ENCODE measurements at places on chromosomes 1 and 21.

GRCh38 chr1:212518188-212519054, 85.7 kb downstream of the NENF start:
- DNase-seq: peak; percentile 54

DNA sequence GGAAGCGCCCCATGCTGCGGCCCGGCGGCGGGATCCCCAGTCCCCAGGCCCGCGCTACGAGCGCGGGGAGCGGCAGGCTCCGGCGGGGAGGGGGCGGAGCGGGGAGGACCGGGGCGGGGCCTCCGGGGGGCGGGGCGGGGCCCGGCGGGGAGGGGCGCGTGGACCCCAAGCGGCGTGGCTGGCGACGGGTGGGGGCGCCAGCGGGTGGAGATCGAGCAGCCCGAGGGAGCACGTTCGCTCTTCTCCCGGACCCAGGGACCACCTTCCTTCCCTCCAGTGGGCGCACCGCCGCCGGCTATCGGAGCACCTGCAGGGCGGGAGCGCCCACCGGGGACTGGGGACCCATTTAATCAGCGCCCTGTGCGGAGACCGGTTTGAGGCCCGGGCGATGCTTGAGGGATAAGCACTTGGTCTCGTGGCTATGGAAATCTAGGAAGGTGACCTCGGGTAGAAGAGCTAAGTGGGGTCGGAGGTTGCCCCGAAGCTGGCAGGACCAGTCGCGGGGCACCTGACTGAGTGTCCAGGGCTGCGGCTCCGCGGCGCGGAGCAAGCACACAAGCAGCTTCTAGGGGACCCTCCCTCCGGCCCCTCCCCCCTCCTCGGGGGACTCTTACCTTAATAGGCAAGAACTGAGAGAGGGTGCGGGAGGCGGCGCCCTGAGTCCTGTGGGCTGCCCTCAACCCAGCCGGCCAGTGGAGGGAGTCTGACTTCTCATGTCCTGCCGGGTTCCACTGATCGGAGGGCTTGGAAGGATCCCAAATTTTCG, at the start of gene TSPAN2:
TSS of gene TSPAN2 (minus strand) at position 84 of the 766 bp plus-strand sequence. CDS start at position 13, 71 bp downstream.
- no peak for DNase-seq

DNA sequence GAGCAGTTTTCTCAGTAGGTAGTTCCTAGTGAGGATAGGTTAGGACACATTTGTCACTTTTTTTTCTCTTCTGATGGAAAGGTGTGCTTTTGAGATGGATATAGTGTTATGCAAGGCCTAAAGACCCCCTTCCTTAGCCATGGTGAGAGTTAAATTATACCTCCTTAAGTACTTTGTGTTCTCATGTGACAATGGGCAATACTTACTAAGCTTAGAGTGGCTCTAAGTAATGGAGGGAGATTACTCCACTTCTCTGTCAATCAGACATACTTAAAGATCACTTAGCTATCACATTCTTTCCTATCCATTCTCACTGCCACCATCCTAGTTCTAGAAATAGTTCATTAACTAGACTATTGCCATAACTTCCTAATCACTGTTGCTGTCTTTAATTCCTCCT, 265.6 kb downstream of the PBX1 start:
- no peak for DNase-seq

GRCh38 chr1:6612641-6613360, 730 bp upstream of the PHF13 start:
- no peak for DNase-seq

DNA sequence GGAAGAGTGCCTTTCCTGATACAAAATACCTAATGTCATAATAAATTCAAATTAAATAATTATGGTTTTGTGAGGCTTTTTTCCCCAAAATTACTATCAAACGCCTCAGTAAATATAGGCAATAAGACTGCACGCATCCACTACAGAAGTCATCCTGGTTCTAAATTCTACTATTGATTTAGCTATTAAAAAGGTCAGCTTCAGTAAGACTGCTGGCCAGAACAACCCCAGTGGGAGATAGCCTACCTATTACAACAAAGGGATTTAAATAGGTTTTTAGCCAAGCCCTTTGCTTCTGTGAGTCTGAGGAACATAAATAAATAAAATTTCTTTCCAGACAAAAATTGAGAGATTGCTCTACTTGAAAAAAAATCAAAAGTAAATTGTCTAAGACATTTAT, 132.1 kb downstream of the PLPPR4 start:
- DNase-seq: no peak

DNA sequence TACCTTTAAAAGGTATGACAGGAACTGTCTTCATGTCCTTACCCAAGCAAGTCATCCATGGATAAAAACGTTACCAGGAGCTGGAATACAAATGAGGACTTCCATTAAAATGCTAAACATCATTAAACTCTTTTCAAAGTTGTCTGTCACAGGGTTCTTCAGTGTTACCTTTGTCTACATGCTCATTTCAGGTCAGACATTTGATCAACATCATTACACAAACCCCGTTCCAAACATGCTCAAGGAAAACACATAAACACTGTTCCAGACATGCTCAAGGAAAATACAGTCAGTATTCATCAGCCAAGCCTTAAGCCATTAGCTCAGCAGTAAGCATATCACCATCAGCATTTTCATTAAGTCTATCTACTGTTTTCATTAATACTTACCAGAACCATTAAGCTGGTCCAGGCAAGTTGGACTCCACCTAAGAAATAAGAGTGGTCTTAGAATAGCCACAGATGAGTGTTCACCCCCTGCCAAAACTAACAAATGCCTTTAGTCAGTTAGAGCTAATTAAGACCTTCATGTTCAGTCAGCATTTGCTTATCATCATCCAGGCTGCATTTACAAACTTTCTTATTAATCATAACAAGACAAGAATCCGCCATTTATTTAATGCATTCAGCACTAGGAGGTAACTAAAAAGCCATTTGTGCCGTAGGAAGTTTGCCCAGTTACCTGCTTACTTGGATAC, 2.2 kb downstream of the GAS5 start:
- DNase-seq: no peak

DNA sequence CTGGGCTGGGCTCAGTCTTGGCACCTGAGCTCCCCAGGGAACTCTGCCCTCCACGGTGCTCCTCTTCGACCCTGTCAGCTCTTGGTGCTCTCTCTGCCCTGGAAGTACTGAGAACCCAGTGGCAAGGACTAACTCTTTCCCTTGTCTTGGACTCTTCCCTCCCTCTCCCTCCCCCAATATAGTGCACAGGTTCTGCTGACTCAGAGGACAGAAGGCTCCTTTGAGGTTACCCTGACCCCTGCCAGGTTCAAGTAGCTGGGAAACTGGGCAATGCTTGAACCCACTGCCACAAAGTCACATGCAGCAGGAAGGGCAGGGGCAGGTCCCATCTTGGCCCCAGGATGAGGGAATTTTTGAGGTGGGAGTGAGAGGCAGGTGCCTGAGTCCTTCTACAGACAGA, 20.3 kb downstream of the KCNQ4 start:
- no peak for DNase-seq

DNA sequence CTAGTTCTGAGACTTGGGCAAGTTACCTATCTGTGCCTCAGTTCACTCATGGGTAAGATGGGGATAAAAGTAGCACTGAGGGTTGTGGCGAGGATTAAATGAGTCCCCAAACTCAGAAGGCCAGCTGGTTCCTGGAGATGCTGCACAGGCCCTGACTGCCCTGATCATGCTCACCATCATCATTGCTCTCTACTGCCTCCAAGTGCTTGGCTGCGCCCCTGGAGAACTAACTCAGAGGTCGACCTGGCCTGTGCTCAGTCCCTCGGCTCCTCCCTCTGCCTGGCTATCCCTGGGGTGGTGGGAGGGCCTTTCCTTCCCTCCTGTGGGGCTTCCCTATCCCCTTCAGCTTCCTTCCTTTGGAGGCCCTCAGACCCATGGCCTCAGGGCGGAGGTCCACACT, 5.6 kb downstream of the SLC5A9 start:
- DNase-seq: no peak

DNA sequence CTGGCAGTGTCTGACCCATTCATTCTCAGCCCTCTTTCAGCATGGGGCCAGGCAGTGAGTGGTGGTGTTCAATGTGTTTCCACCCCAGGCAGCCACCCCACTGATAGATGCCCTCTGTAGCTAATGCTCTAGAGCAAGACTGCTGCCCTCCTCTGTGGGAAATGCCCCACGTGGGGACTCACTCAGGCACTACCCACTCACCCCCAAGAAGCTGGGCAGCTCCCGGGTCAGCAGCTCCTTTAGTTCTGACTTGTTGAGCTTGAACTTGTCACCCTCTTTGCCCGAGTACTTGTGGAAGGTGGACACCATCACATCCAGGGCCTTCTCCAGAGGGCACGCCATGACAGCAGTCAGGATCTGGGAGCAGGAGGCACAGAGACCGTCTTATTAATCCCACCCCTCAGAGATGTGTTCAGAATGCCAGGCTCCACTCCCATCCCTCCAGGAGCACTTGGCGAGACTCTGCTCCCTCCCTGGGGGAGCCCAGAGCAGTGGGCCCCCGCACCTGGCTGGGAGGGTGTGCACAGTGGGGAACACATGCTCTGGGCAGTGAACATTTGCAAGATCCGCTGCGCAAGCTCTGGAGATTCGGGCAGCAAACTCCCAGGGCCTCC, 1.0 kb downstream of the S100A4 start:
- no peak for DNase-seq

- DNase-seq: peak; percentile 62
Observed at GRCh38 chr1:4847711-4848110, 193.3 kb downstream of the AJAP1 start.
